ENCODE measurements at places on chromosomes 1 and 21. TPM values are rescaled to one million over a fixed set of nuclear protein-coding genes. Genes with fewer than 3 reads are reported as not detected.

EPHB2 gene
- total RNA-seq: 4.3 TPM

NGF gene
- total RNA-seq: 5.5 TPM

- no peak for DNase-seq
Observed at GRCh38 chr1:171311771-171312558, 2.0 kb upstream of the FMO4 start.

GRCh38 chr1:230548357-230548756, 93.9 kb upstream of the COG2 start:
- no peak for DNase-seq

GRCh38 chr1:36342426-36343185, 19.2 kb upstream of the EVA1B start:
- peak; percentile 81 for DNase-seq

All from right cardiac atrium (tissue), 5 donors.